ENCODE measurements at places on chromosomes 5 and 9.

DNA sequence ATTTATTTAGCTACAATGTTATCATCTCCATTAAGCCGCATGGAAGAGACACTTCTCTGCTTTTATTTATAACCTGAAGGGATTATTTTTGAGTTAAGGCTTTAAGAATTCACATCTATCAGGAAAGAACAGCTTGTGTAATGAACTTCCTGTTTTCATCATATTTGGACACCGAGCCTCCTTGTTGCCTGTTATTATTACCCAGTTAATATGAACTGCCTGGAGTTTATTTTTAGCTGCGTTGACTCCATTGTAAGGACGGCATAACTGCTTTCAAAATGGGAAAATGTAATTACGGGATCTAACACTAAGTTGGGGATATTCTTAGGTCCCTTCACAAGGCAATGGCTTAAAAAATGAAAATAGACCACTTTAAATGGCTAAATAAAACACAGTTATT is 89.0 kb upstream of the NR4A3 start:
- no peak for DNase-seq

DNA sequence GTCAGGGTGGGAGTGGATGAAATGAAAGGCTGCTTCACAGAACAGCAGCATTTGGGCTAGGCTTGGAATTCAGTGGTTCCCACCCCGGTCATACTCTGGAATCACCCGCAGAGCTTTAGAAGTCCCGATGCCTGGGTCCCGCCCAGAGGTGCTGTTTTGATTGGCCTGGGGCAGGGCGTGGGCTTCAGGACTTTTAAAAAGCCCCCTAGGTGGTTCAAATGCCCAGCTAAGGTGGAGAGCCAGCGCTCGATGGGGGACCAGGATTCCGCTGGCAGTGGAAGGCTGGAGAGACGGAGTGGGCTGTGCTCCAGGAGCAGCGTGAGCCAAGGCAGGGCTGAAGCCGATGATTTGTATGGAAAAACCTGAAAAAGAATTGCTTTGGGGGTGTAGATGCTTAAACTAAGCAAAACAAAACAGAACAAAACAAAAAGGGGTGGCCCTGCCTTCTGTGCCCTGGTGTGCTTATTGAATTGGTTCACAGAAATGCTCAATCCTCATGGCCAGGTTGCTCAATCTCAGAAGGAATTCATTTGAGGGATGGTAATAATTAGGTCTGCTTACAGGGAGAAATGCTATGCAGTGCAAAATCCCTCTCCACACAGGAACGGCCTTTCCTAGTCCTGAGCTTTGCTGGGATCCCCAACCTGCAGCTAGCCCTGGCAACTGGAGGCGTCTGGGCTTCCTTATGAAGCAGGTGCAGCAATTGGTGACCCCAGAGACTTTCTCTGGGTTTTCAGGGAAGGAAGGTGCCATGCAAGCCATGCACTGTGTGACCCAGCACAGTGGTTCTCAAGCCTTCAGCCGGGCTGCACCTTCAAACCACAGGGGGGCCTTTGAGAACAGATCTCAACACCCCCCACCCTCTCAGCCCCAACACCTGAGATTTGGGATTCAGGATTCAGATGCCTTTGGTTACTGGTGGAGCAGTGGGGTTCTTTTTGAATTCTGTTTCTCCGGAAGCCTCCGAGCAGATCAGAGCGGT is 174.0 kb upstream of the ZNF618 start:
- DNase-seq = no peak

GRCh38 chr5:78647351-78647818 is 1.2 kb downstream of the LHFPL2 start:
- peak; percentile 52 for DNase-seq

- DNase-seq = no peak
Observed at GRCh38 chr5:172147857-172148256, 40.2 kb downstream of the STK10 start.

- no peak for DNase-seq
Observed at GRCh38 chr5:158811350-158811749, 288.4 kb downstream of the EBF1 start.

- no peak for DNase-seq
Observed at GRCh38 chr5:179118756-179119414, 58.7 kb downstream of the ZNF354C start.

DNA sequence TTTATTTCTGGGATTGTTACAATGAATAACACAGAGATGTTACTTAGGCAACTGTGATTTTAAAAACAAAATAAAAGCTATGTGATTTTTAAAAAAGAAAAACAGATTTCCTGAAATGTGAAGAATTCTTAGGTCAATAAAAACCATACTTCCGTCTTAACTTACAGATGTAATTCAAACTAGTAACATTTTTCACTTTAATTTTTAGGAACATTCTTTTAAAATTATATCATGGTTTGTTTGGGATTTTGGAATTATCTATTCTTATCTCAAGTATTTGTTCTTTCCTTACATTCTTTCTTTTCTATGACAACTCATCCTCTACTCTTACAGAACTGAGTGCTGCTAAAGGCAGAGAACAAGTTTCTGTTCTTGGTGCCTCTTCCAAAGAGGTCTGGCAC is 159.5 kb downstream of the RAPGEF6 start:
- DNase-seq = no peak

GRCh38 chr5:115977096-115977495 is 14.8 kb downstream of the LVRN start:
- DNase-seq = no peak

GRCh38 chr9:94875300-94876020 is 149.0 kb downstream of the AOPEP start:
- DNase-seq = no peak

DNA sequence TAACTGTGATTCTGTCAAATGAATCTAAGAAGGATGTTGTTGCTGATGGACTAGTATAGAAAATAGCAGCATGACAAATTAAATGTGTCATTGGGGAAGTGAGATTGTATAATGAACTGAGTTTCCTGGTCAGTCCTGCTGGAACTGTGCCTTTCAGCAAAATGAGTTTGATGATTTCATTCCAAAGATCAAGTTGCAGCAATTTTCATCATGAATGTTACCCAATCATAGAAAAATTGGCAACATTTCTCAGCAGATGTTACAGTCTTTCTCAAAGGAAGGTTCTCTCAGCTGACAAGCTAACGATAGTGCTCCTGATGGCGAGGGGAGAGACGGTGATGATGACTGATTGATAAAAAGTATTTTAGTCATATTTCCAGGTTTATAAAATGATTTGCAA is 10.7 kb downstream of the PCDHAC2 start:
- no peak for DNase-seq

DNA sequence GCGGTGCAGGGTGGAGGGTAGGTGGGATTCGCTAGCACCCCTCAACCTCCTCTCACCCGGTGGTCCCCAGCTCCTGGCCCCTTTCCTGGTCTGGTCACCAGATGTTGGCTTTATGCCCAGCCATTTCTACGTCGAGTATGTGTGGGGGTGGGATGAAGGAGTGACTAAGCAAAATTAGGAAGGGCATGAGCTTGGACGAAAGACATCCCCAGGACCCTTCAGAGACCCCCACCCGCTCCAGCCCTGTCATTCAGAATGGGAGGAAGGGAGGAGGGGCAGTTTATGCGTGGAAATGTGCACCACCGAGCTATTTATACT is 742 bp downstream of the BHMT2 start:
- DNase-seq = no peak

DNA sequence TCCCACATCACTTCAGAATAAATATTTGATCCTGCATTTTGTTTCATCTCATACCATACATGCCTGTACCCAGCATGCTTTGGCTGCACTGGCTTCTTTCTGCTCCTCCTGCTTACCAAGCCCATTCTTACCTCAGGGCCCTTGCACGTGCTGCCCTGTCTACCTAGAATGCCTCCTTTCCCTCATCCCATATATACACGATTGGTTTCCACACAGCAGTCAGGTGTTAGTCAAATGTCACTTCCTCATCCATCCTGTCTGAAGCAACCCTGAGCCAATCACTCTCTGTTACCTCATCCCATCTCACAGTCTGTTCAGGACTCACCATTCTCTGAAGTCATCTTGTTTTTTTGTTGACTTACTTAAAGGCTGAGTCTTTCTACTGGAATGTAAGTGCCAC is 30.3 kb downstream of the CAST start:
- peak; percentile 51 for DNase-seq

DNA sequence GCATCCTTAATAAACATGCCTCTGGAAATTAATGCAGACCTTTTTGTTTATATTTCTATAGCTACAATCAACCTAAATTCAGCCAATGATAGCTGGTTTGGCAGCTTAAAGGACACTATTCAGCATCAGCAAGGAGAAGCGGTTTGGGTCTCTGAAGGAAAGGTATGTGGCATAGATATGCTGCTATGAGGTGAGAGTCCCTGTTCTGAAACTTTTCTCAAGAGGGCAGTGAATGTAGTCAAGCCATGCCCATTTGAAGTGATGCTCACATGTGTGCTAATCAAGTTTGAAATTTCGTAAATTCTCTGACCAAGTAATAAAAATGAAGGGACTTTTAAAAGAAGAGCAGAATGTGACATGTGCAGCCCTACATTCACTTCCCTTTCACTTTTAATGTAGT is 72.6 kb downstream of the TJP2 start:
- DNase-seq = no peak

DNA sequence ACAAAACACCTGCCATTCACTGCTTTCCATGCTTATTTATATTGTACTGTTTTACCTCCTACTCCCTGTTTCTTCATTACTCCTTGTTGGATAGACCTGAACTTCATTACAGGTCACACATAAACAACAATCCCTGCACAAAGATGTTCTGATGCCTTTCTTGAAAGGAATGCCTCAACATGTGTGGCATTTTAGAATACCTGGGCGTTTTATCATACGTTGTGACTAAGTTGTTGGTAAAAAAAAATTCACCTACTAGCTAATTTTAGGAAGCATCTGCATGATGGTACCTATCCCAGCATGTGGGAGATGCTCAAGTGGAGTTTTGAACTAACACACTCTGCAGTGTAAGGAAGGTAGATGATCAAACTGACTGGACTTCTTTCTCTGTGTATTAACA is 604.1 kb downstream of the TAF11L14 start:
- no peak for DNase-seq

DNA sequence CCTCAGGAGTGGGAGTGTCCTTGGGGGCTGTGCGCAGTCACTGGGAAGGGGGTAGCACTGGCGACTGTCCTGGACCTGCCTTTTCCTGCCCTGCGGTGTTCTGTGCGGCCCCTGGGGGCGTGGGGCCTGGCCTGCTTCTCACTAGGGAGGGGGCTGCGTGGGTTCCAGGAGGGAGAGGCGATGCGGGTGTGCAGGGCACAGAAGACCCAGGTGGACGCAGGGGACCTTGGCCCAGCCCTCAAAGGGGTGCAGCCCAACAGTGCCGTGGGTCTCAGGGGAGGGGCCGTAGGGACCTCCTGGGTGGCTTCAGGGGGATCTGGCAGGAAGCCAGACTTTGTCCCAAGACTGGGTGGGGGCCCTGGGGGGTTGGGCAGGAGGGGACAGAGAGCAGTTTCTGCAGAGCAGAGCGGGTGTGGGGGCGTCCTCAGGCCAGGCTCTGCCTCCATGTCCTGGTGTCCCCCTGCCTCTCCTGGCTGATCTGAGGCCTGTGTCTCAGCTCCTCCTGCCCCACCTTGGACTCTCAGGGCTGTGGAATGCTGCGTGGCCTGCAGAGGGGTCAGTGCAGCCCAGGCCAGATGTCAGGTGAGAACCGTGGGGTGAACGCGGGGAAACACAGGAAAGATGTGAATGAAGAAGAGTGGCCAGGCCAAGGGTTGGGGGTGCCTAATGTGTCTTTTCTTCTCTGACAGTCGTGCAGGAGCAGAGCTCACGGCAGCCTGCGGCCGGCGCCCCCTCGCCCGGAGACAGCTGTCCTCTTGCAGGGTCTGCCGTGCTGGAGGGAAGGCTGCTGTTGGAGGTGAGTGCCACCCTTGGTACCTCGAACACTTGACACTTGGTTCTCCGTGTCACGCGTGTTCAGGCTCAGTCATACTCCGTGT is 54.6 kb downstream of the AHRR start:
- DNase-seq = no peak

DNA sequence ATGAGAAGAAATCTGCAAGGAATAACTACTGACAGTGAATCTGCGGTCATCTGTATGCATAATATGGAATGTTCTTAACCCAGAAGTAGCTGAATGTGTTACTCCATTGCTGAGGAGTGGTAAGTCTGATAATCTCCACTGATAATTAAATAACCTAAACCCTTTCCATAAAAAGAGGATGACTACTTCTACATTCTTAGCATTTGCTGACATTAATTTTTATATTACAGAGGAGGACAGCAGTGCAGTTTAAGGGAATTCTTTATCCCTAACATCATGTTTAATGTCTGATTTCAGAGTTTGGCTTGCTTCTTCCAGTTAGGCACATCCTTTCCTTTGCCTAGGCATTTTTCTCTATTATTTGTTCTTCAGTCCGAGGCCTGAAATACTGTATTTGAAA is 52.2 kb downstream of the CDC42SE2 start:
- no peak for DNase-seq

DNA sequence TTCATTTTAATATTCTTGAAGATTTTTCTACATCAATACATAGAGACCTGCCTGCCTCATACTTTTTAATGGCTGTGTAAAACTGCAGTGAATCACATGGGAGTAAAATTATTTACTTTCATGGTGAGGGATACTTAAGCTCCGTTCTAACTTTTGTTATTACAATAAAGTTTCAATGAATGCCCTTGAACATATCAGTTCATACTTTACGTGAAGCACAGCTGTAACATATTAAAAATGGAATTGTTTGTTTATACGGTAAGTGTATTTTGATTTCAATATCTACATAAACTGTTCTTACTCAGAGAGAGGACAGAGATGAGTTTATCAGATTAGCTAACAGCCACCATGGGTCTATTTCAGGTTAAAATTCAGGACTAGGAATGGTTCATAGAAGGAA is 155.1 kb downstream of the NR3C1 start:
- DNase-seq = no peak

DNA sequence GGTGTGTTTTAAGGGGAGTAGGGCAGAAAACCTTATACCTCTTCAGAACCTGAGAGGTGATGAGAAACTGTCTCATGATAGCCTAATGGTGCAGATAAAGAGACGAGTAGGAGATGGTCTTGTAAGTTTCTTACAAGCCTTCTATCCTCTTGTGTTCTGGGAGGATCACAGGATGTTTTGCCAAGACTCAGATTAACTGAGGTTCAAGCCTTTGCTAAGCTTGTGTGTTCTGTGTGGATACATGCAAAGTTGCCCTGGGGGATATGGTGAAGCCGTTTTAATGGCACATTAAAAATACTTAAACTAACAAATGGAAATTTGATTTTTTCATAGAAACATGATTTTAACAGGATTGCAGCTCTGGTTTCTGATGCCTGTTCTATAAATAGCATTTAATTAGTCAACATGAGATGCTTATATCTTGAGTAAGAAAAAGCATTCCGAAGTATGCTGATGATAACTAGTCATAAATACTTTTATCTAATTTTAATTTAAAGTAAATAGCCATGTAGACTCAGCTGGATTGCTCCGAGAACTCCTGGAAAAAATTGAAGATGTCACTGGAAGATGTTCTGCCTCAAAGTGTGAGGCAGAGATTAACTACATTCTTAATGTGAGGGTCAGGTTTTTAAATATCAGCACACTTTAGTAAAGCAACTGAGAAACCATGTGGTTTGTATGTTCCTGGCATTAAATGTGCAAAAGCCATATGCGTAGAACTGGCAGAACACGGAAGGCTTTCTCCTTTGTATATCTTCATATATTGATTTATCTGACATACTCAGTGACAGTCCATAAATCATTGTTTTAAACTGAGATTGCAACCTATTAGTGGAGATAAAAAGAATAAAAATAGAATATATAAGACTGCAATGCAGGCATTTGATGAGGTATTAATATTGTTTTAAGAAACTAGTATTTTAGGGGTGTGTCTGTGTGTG is 53.7 kb downstream of the IPO11 start:
- no peak for DNase-seq
